ENCODE measurements at places on chromosomes 2 and 18.

DNA sequence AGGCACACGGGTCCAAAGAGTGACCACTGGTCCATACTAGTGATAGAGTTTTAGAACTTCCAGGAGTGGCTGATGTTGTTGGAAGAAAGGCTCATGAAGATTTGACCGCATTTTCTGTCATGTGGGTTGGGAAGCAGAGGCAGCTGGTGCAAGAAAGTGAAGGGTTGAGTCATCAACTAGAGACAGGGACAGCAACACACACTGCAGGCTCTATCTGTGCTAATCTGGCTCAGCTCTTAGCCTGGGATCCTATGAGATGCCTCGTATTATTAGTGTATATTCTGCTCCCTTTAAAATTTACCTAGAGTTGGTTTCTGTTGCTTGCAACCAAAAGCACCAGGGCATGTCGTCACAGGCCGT lies 2.5 kb upstream of the SH3RF3 start:
- DNase-seq, result no peak

DNA sequence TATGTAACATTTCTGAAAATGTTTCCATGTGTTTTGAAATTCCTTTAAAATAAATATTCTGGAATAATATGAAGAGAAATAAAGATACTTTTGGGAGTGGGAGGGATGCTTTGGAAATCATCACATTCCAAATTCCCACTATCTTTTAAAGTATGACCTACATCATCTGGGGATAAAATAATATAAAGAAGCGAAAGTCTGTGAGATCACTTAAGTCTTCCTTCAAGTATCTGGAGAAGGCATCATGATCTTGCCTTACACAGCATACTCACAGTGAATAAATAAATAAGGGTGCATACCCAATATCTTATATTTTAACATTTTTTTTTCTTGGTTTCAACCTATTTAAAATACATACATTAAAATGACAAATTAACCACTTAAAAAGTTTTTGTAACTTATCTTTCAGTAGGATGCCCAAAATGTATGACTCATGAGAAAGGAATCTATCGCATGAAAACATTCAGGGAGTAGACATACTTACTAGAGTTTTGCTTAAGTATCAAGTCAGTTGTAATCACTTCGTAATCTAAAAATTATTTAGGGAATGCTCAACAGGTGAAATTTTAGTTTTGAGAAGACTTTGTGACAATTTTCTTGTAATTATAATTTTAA lies 248.3 kb upstream of the COL3A1 start:
- no peak for DNase-seq

DNA sequence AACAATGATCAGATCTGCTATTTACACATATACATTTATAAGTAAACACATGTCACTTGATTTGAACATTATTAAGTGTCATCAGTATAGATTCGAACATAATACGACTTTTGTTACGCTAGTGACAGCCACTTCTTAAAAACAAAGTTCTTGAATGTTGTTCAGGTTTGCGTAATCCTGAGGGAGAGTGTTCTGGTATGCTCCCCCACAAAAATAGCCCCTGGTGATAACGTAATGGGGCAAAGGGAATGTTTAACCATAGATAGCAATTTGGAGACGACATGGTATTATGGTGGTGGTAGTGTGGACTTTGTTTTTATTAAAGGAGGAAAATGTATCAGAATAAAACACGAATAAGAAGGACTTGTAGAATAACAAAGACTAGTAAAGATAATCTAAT lies 90.6 kb downstream of the PLEKHM3 start:
- no peak for DNase-seq

GRCh38 chr18:61954096-61954746 lies 61.4 kb upstream of the RNF152 start:
- DNase-seq, result no peak

- no peak for DNase-seq
Measured at GRCh38 chr2:38194751-38195150, 118.8 kb upstream of the CYP1B1 start.

GRCh38 chr18:25192065-25192464 lies 159.9 kb downstream of the ZNF521 start:
- DNase-seq, result no peak

- no peak for DNase-seq
Measured at GRCh38 chr2:40716879-40717278, 265.0 kb upstream of the SLC8A1 start.

DNA sequence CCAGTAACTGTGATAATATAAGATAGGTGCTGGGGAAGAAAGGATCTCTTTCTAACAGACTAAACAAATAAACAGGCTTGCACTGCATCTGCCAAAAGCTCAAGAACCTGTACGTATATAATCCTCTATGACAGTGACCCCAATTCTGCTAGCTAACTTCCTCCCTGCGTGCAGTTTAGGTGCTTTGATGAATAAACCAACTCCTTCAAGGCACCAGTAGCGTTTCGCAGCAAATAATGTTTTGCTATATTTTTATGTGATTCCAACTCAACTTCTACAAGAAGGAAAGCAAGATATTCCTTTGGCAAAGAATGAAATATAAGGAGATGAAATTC lies 135.5 kb upstream of the CHAC2 start:
- no peak for DNase-seq

DNA sequence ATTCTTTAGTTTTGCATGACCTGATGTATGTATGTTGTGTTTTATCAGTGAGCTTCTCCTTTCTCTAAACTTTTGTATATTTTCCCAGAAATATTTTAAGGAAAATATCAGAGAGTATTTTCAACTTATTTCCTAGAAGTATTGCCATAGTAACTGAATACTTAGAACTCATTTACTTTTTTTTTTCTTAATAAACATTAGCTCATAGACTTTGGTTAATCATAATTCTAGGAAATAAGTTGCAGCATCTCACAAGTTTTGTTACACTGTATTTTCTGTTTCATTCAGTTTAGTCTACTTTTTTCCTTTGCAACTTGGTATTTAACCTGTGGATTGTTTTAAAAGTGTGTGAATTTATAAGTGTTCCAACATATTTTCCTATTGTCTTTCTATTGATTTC lies 27.5 kb downstream of the SMCHD1 start:
- DNase-seq, result no peak

DNA sequence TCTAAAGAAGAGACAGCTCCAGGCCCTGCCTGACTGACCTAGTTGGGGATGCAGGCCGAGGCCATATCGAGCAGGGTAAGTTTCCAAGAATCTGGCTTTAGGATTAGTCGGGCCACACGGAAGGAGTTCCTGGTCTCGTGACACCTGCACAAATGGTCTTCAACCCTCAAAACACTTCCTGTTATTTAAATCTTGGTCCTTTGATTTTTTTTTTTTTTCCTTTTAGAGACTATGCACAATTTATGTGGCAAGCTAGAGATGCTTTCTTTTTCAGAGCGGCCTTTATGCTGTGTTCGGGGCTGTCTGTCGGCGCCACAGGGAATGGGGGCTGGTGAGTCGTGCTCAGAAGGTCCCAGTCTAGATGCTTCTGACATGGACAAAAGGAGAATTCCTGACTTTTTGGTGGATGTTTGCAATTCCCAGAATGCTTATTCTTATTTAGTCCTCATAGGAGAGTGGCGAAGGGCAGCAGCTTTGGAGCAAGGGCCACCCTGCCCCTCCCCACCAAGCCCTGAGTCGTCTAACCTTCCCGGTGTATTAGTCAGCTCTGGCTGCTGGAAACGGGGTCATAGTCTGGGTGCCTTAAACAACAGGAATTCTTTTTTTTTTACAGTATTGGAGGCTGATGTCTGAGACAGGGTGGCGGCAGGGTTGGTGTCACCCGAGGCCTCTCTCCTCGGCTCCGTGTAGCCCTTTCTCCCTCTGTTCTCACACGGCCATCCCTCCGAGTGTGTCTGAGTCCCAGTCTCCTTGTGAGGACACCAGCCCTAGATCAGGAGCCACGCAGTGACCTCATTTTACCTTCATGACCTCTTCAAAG lies 27.4 kb downstream of the HPCAL1 start:
- DNase-seq, result no peak

DNA sequence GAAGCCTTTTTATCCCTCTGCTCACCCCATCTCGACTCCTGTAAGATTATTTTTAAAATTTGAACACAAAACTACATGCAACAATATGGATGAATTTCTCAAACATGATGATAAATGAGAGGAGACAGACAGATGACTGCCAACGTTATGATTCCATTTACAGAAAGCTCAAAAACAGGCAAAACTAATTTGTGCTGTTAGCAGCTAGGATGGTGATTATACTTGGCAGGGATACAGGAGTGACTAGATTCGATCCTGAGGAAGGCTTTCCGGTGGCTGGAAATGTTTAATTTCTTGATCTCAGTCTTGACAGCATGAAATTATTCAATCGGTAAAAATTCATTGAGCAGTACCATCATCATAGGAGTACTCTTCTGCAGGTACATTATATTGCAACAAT lies 163.4 kb upstream of the SH3BP4 start:
- DNase-seq, result no peak

DNA sequence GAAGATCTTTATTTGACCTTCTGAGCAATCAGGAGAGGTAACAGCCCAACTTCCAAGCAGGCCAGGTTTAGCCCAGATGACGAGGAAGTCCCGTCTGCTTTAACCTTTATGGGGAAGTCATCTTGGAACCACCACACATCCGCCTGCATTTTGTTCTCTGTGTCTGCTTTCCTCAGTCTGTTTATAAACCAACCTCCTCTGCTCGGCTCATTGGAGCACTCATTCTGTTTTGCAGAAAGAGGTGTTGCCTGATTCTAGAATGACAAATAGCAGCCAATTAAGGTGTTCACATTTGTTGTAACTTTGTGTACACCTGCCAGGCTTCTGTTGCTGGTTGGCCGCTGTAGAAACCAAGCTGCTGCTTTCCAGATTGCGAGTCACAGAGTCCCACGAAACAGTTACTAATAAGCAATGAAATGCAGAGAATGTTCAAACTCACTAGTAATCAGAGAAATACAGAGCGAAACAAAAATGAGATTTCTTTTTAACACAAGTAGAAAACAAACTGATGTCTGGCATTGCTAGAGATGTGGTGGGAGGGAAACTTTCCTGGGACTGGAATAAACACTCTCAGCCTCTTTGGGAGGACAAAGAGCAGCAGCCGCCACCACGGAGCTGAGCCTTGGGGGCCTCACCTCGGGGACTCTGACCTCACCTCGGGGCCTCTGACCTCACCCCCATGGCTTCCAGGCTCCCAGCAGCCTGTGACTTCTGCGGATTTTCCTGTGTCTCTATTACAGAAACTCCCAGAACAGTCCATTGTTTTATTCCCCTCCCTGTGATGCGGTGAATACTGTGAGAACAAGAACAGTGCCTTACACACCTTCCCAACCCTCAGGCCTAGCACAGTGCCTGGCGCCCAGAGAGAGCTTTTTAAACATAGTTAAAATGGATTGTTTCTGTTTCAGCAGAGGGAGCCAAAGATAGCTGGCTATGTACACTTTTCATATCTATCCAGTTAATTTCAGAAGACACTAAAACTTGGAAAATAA lies 64.0 kb downstream of the MBP start:
- DNase-seq, result no peak

- DNase-seq, result no peak
Measured at GRCh38 chr2:231034291-231034882, 2.9 kb upstream of the C2orf72 start.

GRCh38 chr18:50194631-50195532 lies at the start of gene MYO5B:
Gene MYO5B, minus strand, starts transcription at chr18:50195147. Its CDS starts 354 bp downstream, at chr18:50194793.
- DNase-seq, result no peak

DNA sequence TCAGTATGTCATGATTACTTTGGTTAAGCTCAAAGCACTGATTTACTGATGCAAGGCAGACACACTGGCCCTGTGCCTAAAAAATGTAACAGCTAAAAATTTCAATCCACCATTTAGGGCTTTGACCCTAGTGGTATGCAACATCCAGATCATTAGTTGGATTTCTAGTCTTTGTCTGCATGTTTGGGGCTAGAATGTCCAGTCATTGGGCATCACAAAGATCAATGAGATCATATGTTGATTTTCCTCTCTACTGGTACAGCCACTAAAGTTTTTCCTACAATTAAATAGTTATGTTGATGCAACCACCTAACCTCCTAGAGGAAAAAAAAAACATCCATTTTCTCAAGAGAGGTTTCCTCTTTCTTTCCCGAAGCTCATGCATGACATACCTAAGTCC lies 53.4 kb upstream of the REV1 start:
- DNase-seq, result no peak

All from substantia nigra (tissue), 51 donors.